ENCODE measurements at places on chromosomes 11 and 22.

GRCh38 chr11:125088576-125089455 is 22.6 kb downstream of the TMEM218 start:
- no peak for DNase-seq

DNA sequence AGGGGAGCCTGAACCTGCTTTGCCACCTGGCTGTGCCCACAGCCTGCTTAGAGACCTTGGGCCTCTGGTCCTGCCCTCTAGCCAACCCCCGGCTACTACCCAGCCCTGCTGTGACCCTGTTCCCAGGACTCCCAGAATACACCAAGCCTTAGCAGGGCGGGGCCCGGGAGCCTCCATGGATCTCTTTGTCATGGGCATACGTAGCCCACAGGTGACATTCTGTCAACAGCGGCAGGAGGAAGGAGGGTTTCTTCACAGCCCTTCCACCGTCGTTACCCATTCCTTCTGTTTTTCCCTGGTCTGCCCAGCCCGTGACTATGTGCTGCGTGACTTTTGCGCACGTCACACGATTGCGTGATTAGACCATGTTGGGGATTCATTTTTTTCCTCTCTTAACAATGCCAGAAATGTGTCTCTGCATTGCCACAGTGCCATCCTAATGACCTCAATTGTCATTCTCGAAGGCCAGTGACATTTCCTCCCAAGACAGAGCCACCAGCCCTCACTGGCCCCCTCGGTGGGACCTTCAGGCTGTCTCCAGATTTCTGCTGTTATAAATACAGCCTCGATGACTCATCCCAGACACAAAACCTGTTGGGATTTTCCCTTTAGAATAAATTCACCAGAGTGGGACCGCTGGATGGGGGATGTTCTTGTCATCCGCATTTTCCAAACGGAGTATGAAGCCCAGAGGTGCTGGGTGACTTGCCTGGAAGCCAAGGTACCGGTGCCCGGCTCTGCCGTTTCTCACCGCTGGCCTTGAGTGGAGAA is 9.0 kb downstream of the SYT12 start:
- no peak for DNase-seq

GRCh38 chr11:77213029-77213579 is 85.1 kb downstream of the MYO7A start:
- DNase-seq = no peak

DNA sequence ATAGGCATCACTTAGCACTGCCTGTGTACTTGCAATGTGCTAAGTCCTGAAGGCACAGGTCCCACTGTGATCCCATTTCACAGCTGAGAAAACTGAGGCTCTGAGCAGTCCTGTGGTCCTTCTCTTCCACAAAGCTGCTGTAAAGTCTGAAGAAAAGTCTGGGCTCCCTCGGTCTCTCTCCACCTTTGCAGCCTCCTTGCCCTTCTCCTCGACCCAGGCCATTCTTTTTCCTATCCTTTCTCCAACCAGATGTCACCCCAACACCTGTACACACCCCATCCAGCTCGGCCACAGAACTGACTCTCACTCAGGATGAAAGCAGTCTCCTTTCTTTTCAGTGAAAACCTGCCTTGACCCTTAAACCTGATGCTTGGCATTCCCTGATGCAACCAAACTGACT is 42.6 kb upstream of the SYT13 start:
- DNase-seq = no peak

DNA sequence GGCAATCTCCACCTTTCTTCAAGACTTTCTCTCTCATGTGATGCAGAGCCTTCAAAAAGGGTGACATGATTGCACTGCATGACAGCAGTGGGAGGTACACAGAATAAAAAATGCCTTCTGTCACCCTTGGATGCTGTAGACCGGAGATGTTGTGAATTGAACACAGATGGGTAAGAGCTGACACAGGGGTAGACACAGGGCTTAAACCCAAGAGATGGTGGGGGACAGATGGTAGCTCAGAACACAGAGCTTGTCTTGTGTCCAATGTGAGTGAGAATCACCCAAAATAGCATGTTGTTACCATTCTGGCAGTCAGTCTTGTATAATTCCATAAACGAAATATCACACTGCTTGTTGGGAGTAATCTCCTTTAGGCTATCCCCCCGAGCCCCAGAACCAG is 69.9 kb downstream of the JRKL start:
- DNase-seq = no peak

DNA sequence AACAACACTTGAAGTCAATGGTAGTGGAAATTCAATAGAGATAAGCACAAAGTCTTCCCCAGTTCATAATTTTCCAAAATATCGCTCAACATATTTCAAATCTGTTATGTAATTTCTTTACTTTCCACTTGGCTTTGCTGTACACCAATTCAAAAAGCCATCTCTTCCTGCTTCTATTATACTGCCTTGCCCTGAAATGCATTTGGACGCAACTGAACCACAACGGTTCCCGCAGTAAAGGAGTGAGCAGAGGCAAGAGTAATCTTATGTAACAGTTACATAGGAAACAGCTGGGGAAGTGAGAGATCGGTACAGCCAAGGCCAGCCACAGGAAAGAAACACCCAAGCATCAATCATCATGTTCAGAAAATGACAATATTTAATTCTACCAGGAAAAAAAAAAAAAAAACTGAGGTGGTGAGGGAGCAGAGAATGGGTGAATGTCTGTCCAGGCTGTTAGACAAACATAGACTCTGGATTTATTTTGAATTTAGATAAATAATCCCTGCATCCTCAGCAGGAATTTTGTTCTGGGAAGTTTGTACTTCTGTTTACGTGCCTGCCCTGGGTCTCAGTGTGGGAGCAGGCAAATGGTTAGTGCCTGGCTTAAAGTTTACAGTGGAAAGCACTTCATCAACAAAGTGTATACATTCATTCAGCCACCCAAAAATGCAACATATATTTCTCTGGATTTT is 392.2 kb downstream of the ETS1 start:
- no peak for DNase-seq

- DNase-seq = no peak
These were observed 292.2 kb upstream of the MPPED2 start for GRCh38 chr11:30878400-30878799.

DNA sequence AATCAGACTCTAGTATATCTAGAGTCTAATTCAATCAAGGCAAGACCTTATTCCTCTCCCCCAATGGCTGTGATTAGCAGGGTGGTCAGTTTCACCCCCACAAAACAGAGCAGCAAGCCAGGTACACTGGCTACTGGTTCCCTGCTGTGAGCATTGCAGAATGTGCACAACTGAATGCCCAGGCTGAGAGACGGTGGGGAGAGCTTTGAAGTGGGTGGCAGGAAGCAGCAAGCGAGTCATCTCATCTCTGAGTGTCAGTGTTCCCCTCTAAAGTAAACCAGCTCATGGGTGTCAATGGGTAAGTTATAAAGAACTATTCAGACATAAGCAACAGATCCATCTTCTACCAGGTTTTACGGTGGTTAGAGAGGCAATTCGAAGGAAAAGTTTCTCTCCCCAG is 37.6 kb downstream of the GAB4 start:
- no peak for DNase-seq

GRCh38 chr11:96116376-96116775 is 192.5 kb upstream of the MTMR2 start:
- no peak for DNase-seq

DNA sequence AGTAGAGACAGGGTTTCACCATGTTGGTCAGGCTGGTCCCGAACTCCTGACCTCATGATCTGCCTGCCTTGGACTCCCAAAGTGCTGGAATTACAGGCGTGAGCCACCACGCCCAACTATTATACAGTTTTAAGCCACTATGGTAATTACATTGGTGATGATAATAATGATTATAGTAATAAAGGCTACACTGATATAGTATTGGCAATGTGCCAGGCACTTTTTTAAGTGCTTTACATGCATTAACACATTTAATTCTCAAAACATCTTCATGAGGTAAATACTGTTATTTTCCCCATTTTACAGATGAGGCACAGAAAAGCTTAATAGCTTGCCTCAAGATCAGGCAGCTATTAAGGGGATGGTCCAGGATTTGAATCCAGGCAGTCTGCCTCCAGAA is 222.5 kb downstream of the SOX6 start:
- no peak for DNase-seq
